GM13977 (cell line): ENCODE measurements at places on chromosomes 16 and 17.
A peak's percentile ranks its signal among the peaks of the same experiment; 100 is the strongest.

DNA sequence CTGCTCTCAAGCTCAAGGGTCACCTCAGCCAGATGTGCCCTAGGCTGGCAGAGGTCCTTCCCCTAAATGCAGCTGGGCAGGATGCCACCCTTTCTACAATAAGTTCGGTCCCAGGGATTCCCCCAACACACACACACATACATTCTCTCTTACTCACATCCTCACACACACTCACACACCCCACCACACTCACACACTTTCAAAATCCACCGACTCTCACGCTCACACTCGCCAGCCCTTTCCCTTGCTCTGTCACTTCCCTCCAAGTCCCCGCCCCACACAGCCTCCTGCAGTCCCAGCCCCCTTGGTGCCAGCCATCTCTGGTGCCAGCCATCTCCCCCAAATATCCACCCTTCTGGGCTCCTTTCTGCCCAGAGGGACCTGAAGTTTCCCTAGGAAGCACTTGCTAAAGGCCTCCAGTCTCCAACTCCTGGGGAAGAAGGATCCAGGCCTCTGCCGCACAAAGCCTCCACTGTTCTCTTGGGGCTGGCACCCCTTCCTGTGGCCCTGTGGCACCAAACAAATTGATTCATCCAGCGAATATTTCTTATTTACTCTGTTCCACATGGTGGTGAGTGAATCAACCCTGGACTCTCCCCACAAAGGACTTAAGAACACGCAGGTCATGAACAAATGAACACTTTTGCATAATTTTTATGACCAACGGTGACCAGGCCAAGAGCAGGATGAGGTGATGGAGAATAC, 3.8 kb upstream of the USP36 start:
- no peak for DNase-seq

- no peak for DNase-seq
Observed at GRCh38 chr17:48549281-48549630, 4.3 kb upstream of the HOXB2 start.

DNA sequence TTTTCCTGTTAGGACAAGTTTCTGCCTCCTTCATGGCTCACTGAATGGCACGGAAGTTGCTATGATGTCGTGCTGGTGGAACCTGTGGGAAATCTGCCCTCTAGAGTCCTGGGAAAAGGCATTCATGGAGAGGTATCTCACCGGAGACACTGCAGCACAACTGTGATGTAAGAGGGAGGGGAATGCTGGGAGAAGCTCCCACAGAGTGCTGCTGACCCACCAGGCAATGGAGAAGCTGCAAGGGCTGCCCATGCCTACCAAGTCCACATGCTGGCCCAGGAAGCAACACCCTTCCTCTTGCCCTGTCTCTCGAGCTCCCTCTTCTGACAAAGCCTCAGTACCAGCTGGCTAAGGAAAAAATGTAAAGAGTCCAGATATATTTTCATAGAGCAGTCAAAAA, 45.2 kb upstream of the SLC5A11 start:
- DNase-seq = no peak

GRCh38 chr16:1907226-1907860, 10.9 kb downstream of the HS3ST6 start:
- no peak for DNase-seq

DNA sequence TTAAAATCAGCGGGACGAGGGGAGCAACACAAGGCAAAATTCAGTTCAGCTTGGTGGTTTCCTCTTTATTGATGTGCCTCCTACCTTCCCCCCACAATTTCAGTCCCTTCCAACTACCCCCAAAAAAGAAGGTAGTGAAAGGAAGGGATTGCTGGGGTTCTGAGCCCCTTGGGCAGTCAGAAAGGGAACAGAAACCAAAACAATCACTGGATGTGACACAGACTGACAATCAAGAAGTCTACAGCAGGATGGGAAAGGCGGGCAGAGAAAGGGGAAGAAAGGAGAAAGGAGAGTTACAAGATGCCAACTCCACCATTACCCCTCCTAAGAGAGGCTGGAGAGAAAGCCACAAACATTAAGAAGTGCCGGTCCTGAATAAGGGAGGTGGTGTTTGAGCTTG, 1.1 kb upstream of the PHF23 start:
- DNase-seq = no peak

- no peak for DNase-seq
Observed at GRCh38 chr17:7307686-7308624, 527 bp downstream of the EIF5A start.

DNA sequence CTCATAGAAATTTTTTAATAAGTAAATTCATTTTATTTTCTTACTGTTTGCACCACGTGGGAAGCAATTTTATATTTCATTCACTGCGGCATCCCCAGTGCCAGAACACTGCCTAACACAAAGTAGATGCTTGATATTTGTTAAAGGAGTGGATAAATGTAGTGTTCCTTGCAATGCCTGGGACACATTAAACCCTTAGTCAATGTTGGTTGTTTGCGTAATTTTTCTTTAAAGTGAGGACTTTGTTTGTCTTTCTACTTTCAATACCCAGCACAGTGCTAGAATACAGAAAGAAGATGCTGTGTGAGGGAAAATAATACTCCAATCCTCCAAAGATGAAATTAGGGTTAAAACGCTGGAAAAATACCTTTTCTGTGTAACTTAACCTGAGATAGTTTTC, 299.3 kb downstream of the MAP2K6 start:
- no peak for DNase-seq

GRCh38 chr17:38897176-38897575, 27.3 kb downstream of the LASP1 start:
- no peak for DNase-seq

GRCh38 chr16:79500286-79500685, 100.3 kb downstream of the MAF start:
- DNase-seq = no peak

- no peak for DNase-seq
Observed at GRCh38 chr17:43224146-43224705, 4.2 kb downstream of the CCDC200 start.

GRCh38 chr16:31460582-31461002, 1.3 kb downstream of the ARMC5 start:
- DNase-seq = peak; percentile 45

DNA sequence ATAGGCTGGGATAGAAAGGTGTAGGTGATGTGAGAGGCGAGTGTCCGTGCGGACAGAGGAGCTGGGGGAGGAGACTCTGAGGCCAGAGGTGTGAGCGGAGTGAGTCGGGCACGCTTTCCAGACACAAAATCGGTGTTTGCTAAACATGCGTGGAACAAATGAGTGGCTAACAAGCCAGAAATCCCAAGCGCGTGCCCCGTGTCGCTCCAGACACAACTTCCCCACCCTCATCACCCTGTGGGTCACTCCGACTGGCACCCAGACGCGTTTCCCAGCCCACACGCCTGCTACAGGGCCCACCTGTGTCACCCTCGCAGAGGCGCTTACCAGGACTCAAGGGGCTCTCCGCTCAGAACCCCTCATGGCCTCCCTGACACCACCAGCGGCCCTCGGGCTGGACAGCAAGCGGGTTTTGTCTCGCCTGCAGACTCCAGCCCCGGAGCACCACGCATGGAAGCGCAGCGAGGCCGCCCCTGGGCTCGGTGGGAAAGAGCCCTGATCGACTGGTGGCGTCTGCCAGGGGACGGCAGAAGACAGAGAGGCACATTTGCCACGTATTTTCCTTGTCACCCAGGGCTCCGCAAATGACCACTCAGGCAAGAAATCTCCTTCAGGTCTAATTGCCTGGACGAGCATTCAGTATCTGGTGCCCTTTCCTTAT, 6.0 kb upstream of the RPH3AL start:
- no peak for DNase-seq

DNA sequence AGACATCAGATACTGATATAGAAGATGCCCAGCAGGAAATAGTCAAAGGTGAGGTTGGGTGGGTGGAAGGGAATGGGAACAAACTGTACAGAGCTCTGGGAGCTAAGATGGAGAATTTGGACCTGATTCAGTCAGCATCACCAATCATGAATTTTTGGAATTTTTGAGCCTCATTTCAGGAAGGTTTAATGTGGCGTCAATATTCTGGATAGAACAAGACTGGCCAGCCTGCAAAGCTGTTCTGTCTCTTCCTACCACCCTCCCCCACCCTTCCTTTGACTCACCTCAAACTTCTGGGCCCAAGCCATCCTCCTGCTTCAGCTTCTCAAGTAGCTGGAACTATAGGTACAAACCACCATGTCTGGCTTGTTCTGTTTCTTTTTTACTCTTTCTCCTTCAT, 32.6 kb downstream of the CTCF start:
- DNase-seq = no peak

- DNase-seq = no peak
Observed at GRCh38 chr16:22693638-22694340, 120.2 kb upstream of the HS3ST2 start.

GRCh38 chr17:14760719-14761411, 460.0 kb downstream of the HS3ST3B1 start:
- DNase-seq = no peak

GRCh38 chr16:7257016-7257415, 75.6 kb upstream of the RBFOX1 start:
- no peak for DNase-seq

DNA sequence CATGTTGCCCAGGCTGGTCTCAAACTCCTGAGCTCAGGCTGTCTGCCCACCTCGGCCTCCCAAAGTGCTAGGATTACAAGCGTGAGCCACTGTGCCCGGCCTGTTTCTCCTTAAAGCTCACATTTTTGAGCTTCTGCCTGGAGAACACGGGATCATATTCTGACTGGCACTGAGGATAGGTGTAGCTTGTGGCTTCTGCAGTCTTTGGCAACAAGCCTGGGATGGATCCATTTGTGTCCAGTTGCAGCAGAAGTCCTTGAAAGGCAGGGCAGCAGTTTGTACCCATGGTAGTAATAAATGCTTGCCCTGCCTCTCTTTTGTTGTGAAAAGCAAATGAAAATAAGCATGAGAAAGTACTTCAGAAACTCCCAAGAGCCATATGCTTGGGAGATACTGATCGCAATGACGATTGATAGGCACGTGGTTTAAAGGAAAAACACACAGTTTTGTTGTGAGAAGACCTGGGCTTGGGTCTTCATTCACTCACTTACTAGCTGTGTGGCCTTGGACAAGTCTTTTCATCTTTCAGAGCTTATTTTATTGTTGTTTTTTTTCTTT, 3.1 kb upstream of the CORO7 start:
- no peak for DNase-seq

GRCh38 chr17:81687770-81688541, 4.1 kb downstream of the HGS start:
- DNase-seq = no peak

- no peak for DNase-seq
Observed at GRCh38 chr17:79503126-79503839, 107.6 kb downstream of the RBFOX3 start.

DNA sequence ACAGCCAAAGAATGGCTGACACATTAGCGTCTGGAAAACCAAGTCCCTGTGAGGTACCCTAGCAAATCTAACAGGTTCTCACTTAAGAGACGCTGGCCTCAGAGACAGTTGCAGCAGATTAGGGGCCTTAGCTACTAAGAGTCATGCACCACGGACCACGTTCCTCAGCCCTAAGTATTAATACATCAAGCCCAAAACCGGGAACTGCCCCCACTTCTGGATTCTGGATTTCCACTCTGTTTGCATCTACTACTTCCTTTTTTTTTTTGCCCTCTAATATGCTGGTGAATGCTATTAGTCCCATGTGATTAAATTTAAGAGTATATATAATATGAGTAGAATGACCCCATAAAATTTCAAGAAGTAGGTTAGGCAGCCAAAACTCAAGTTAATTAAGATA, 775 bp upstream of the TERB1 start:
- DNase-seq = no peak

- no peak for DNase-seq
Observed at GRCh38 chr17:41534899-41535546, 6.9 kb upstream of the KRT19 start.

DNA sequence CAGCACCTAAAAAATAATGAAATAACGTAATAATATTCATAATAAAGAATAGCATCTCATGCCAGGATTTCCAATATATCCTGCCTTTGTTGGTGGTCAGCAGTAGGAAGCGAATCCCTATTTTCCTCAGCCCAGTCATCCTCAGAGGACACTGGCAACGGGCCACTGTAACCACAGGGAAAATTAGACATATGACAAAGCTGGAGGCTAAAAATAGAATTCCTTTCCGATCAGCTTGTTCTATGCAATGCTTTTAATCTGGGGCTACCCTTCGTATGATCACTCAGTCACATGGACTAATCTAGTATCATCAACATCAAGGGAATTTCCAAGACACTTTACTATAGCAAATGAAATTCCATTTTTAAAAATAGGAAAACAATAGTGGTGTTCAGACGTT, 246.9 kb upstream of the KCNJ16 start:
- no peak for DNase-seq

DNA sequence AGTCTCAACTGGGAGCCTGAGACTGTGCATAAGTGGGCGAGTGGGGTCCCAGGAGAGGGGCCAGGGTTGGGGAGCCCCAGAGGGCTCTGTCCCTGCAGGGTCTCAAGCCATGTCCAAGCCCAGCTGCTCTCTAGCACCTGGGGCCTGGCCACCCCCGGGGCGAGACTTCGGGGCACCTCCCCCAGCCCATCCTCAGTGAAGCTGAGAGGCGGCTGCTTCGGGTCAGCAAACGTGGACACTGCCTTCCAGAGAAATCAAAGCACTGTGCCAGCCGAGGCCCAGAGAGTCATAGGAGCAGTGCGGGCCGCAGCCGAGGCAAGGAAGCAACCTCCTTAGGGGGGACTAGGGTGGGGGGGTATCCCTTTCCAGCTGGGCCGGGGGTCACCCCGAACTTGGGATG, 77.5 kb downstream of the ENGASE start:
- no peak for DNase-seq

GRCh38 chr17:41383690-41384089, 1.6 kb upstream of the KRT34 start:
- DNase-seq = no peak

DNA sequence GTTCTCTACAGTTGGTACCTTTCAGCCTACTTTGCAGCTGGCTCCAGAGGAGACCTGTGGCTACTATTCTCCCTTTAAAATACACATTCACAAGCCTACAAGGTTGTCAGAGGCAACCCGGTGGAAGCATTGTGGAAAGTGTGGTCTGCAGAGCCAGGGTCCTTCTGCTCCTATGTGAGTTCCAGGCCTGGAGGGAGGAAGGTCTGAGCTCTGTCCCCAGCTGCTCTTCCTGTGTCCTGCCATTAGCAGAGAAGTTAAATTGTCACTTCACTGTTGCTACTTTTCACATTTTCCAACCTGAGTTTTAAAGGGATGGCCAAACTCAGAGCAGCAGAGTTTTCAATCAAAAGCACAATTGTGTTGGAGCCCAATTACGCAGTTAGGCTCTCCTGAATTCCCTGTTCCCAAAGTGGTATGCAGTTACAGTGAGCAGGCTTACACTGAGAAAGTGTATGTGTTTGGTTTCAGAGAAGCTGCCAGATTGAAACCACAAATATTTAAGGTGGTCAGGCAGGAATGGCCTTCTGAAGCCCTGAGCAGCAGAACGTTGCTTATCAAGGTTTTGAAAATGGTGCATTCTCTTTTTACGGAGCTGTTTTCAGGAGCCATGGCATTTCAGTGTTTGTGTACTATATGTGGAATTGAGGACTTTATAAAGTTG, 25.0 kb downstream of the MAP3K3 start:
- no peak for DNase-seq

- peak; percentile 44 for DNase-seq
Observed at GRCh38 chr16:88975511-88976061, 1.4 kb downstream of the CBFA2T3 start.
